ENCODE measurements at places on chromosomes 12 and 14.

DNA sequence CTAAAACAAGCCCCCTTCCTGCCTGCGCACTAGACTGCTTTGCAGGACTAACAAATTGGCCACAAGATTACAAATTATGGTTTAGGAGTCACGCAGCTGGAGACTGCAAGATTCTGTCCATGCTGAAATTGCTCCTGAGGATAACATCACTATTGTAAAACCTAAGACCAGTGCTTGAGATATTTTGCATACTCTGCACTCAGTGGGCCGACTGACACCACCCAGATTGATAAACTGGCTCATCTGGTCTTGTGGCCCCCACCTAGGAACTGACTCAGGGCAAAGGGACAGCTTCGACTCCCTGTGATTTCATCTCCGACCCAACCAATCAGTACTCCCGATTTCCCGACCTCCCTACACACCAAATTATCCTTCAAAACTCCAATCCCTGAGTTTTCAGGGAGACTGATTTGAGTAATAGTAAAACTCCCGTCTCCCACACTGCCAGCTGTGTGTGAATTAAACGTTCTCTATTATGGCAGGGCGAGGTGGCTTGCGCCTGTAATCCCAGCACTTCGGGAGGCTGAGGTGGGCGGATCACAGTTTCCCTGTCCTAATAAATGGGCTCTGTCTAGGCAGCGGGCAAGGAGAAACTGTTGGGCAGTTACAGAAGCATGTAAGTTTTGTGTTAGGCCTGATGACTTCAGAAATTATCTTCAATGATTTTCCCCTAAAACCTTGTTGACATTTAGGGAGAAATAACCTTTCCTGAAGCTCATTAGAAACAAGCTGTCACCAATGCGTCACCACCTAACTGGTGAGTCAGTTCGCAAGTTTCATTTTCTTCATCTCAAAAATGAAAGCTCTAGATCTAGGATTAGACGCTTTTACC is 5.3 kb upstream of the UBC start:
- DNase-seq = no peak

- no peak for DNase-seq
Observed at GRCh38 chr12:132157733-132158409, 13.6 kb downstream of the NOC4L start.

- DNase-seq = no peak
Observed at GRCh38 chr12:48580831-48581230, 11.0 kb upstream of the LALBA start.

- DNase-seq = no peak
Observed at GRCh38 chr14:57362361-57362760, 28.0 kb upstream of the NAA30 start.

DNA sequence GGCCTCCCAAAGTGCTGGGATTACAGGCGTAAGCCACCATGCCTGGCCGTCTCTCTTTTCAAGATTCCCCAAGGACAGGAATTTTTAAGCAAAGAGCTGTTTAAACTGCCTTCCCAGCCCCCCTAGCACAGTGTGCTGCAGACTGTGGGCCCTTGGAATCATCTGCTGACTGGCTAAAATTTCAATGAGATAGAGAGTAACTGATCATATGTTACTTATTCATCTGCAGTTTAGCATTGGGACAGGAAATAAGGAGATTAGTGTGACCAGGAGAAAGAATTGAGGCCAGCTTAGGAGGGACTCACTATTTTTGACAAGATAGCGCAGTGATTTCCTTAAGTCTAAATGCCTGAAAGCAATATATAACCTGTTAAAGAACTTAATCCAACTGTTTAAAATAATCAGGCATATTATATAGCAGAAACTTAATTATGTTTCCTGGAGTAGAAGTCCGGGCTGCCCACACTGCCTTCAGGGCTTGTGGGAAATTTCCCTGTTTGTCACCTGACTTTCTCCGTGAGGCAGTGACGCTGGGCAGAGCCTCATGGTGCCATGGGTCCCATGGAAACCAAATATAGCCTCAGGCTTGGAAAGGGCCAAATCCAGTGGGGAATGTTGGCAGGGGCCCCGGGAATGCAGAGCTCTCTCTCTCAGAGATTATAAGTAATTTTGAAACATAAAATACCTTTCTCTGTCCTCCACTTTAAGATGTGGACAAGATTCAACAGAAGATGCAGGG is 22.8 kb upstream of the CEBPE start:
- no peak for DNase-seq

GRCh38 chr12:12724421-12725085 is 7.4 kb downstream of the CDKN1B start:
- peak; percentile 30 for DNase-seq

- no peak for DNase-seq
Observed at GRCh38 chr12:76554405-76555230, 5.0 kb downstream of the OSBPL8 start.

DNA sequence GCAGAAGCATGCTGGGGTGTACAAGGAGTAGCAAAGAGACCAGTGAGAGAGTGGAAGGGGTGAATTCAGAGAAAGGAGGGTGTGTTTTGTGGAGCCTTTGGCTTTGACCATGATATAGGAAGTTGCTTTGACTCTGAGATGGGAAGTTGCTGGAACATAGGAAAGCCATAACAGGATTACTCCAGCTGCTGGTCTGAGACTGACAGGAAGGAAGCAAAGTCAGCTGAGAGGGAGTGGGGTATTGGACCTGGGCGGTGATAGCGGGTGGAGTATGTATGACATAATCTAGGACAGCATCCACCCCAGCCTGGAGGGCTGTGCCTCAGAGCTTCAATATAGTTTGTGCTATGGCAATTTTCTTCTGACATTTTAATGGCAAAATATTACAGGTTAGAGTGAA is 324.4 kb downstream of the PDZRN4 start:
- DNase-seq = no peak

DNA sequence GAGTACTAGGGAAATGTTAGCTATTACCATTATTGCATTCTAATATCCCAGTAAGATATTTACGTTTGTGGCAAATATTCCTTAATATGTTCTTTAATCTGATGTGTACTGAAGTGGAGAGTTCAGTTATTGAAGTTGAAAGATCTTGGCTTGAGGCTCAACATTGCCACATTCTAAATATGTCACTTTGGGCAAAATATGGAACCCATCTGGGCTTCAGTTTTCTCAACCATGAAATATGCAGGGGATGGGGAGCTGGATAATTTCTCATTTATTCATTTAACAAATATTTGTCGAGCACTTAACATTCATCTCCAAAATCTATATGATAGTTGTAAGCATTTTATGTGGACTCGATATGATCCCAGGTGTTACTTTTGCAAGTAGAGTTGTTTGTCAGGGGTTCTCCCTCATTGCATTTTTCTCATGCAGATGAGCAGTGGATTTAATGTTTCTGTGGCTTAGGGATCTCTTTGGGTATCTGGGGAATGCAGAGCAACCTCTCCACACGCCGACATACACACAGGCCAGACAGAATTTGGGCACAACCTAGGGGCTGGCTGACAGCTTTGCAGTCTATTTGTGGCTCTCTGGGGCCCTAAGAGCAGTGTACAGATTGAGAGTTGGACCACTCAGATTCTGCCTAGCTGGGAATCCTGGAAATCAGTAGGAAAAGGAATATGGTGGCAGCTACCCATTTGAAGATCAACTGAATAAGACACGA is 26.6 kb upstream of the APPL2 start:
- DNase-seq = no peak

GRCh38 chr12:108307006-108307405 is 32.1 kb downstream of the CMKLR1 start:
- no peak for DNase-seq

DNA sequence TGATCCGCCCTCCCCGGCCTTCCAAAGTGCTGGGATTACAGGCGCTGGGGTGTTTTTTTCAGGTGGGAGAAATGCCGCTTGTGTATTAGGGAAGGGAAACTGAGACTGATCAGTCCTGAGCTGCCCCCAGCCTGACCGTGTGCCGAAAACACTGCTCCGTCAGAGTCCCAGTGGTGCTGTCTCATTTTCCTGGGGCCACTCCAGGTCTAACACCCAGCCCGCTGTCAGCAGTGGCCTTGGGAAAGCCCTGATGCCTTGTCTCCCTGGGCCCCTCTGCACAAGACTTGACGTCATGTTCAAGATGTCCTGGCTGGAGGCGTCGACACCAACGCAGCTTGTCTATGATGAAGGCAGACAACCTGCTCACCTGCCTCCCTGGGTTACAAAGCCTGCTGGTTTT is 165.9 kb downstream of the RBM19 start:
- DNase-seq = no peak

DNA sequence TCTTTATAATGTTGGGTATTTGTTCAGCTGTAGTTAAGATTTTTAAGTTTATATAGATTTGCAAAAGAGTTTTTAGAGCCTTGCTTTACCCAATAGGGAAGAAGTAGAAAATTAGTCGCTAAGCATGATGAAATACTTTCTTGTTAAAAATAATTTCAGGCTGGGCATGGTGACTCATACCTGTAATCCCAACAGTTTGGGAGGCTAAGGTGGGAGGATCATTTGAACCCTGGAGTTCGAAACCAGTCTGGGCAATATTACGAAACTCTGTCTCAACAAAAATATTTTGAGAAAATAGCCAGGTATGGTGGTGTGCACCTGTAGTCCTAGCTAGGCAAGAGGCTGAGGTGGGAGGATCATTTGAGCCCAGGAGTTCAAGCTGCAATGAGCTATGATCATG is 18.7 kb upstream of the SCFD1 start:
- DNase-seq = no peak

GRCh38 chr12:42716491-42716891 is 126.9 kb upstream of the PRICKLE1 start:
- no peak for DNase-seq

DNA sequence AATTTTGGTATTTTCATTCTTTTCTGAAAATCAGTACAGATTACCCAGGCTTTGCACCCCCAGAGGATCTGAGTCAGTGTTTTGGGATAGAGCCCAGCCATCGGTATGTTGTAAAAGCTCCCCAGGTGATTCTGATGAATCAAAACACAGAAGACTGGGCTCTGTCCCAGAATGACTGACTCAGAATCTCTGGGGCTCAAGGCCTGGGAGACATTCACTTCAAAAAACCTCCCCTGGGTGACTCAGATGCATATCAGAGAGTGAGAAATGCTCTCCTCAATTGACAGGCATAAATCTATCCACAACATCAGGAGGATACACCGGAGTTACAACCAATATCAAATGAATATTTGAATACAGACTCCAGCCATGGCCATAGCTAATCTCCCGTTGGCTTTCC is 32.6 kb downstream of the SLC35F4 start:
- DNase-seq = no peak

DNA sequence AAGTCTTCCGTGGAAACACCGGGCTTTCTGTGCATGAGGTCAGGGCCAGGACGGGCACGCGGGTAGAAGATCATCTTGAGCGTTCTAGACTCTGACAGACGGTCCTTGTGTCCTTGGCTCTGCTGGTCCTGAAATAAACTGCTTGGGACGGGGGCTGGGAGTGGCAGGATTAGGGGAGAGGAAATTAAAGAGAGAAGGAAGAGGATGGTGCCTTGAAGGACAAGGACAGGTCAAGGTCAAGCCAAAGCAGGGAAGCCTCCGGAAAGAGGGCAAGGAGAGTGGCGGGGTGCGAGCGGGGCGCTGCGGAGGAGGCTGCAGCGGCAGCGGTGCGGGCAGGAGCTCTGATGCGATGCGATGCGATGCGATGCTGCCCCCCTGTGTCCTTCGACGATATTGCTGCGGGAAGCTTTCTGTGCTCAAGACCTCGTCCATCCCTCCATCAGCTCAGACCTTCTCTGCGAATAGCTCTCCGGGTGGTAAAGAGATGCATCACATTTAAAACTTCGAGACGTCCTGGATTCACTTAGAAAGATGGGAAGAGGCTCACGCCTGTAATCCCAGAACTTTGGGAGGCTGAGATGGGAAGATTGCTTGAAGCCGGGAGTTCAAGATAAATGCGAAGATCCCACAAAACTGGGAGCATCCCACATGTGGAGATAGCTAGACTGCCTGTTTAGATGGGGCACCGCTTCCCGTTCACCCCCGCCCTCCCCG is 110.1 kb upstream of the TMEM132D start:
- peak; percentile 34 for DNase-seq

- DNase-seq = no peak
Observed at GRCh38 chr12:113537751-113538087, 66.0 kb upstream of the LHX5 start.

GRCh38 chr12:19220205-19220604 is 90.7 kb downstream of the PLEKHA5 start:
- no peak for DNase-seq

GRCh38 chr12:116324654-116325335 is 47.3 kb upstream of the MED13L start:
- DNase-seq = no peak

DNA sequence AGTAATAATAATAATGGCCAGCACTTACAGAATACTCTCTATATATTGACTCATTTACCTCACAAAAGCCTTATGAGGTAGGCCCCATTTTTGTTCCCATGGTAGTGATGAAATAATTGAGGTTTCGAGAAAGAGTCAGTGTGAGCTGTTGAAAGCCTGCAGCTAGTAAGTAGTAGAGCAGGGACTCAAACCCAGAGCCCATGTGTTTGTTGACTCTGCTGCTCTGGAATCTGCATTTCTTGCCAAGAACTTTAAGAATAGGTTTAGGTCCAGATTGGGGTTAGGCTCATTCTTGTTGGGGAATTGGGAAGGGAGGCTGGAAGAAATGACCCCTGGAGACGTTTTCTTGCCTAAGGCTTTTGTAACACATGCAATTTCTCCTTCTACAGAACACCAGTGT is 27.9 kb downstream of the DYRK4 start:
- no peak for DNase-seq

GRCh38 chr14:100060760-100061159 is 4.5 kb upstream of the EVL start:
- DNase-seq = no peak

GRCh38 chr12:92543840-92544239 is 158.9 kb upstream of the PLEKHG7 start:
- no peak for DNase-seq

DNA sequence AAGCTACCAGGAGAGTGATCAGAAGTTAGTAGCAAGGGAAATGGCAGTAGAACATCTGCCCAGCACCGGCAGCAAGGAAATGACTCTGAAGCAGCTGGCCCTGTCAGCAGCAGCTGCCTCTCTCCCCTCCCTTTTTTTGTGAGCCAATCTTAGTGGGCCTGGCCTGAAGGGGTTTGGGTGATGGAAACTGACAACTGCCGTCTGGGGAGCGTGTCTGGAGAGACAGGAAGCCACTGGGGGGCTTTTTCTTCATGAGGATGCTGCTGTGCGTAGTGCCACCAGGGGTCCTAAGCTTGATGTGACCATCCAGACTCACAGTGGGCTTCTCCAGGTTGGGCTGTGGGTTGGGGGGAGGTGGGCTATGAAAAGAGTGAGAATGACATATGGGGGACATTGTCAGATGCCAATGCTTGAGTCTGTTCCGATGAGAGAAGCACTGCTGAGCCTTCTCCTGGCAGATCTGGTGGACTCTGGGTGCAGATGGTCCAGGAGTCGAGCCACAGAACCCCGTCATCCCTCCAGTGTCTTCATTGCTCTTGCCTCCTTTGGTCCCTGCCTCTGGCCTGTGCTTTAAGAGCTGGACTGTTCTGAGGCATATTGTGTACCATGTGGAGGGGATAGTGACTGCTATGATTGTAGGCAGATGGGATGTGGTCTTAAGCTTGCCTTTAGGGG is 87.6 kb upstream of the HIF1A start:
- DNase-seq = no peak

DNA sequence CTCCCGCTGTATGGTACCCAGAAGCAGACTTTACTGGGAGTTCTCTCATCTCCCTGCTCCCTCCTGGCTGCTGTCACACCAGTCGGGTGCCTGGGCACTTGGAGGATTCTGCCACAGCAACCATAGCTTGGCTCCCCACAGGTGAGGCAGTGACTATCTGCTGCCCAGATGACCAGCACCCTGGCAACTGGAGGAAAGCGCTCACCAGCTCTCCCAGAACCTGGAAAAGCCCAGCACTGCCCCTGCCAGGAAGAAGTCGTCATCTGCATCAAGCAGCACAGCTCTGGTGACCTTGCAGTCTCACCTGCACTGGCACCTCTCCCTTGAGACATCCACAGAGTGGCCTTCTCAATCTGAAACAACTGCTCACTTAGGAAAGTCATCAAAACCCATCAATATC is 31.9 kb upstream of the TC2N start:
- no peak for DNase-seq
